ENCODE measurements at places on chromosomes 4 and X.

DNA sequence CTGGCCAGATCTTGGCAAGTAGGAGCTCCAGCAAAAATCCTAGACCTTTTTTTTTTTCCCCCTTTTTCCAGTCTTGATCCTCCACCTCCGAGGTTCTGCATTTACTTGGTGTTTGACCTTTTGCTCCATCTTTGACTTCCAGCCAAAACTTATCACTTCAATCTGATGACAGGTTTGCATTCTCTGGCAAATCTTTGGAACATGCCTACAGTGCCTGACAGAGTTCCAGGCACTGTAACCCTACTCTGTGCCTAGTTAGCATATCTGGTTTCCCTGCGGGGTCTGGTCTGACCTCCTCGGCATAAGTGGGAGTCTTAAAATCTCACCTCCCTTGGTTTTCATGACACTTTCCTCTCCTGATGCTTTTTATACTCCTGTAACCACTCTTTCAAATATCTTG, 39.4 kb upstream of the NR3C2 start:
- no peak for DNase-seq

DNA sequence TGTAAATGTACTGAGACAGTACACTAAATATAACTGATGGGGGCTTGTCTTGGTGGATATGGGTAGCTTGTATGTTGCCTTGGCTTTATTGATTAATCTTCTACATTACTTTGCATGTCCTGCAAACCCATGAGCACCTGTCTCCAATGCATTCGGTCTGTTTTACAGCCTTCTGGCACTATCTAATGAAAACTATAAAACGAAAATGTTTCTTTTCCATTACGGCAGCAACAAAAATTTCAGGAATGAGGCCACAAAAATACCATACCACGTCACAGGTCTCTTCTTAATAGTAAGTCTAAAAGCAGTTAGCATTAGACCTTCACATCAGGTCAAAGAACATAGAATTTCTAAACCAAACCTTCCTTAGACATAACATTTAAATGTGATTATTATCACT, 49.8 kb downstream of the EDNRA start:
- no peak for DNase-seq

GRCh38 chr4:90958256-90958895, 831.2 kb downstream of the CCSER1 start:
- no peak for DNase-seq

DNA sequence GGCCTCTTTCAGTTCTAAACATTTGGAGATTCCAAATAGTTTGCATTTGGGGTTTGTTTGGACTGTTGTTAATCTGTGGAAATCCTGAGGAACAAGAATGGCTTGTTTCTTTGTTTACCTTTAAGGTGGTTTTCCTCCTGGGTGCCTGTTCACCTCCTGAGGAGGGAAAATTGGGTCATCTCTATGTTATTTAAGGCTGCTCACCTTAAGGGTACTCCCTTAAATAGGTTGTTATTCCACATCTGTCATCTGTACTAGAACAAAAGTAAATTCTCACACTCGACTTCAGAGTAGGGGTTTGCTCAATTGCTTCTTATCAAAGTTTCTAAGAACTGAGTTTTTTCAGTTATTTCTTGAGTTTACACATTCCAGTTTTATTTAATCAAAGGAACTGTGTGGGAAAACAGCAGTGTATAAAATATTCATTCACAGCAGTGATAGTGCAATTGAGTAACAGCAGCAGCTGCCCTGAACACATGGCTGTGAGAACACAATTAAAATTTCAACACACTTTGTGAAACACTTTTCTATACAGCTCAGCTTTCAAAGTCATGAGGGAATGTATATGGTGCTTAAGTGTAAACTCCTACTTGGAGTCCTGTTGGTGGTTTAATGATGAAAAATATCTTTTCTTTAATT, 238.5 kb upstream of the PGRMC2 start:
- DNase-seq: no peak

- DNase-seq: peak; percentile 4
These were observed 26.8 kb upstream of the GRXCR1 start for GRCh38 chr4:42865572-42866189.

- no peak for DNase-seq
These were observed 34.2 kb upstream of the SULT1E1 start for GRCh38 chr4:69894186-69894585.

DNA sequence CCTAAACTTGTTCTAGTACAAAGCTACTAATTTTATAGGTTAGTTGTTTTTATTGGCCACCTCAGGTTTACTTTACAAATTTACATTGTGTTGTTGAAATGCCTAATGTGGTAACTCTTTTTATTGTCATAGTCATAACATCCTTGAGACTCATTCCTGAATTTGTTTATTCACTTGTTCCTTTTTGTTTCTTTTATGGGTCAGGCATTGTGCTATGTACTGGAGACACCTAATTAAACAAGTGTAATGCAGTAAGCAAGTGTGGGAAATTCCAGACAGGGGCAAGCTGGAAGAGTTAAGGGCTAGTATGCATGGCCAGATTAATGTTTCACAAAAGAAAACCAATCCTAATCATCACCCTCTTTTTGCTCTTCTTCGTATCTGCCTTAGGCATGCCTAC, 30.5 kb upstream of the TTC29 start:
- DNase-seq: no peak

GRCh38 chrX:80285131-80285773, 135.0 kb upstream of the TENT5D start:
- DNase-seq: no peak

- DNase-seq: no peak
These were observed at the start of gene FAM184B for GRCh38 chr4:17781300-17782287. Gene FAM184B, minus strand, starts transcription at chr4:17781621. Its CDS starts 322 bp downstream, at chr4:17781299.

GRCh38 chr4:101238706-101239105, 108.6 kb downstream of the PPP3CA start:
- no peak for DNase-seq

- DNase-seq: no peak
These were observed 82.0 kb upstream of the CPEB2 start for GRCh38 chr4:14920237-14920636.

DNA sequence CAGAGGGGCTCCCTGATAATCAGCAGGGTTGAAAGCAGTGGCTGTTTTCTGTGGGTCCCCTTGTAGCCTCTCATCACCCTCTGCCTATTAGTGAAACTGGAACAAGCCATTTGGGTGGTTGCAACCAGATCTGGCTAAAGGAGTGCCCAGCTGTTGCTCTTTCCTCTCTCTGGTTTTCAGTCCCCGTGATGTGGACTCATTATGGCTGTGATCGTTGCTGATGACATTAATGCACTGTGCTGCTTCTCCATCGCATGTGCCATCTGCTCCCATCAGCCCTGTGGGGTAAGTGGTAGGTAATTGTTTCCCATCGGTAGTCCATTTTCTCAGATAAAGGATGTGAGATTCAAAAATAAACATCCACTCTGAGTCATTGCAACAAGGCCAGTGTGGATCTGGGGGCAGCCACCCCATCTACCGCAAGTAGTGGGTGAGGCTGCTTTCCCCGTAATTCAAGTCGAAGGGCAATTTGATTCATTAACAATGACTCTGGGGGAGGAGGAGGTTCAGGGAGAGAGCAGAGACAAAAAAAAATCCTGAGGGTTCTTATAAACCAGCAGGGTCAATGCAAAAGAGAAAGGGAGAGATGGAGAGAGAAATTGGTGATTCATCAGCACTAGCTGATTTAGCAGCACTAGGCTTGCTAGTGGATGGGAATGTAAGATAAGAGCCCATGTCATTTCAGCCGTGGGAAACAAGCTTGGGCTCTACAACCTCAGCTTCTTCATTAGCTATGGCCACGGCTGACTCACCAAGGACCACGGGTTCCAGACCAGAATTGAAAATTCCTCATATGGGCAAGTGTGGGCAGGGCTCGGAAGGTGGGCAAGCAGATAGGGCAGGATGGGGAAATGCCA, 357.8 kb downstream of the MID1IP1 start:
- DNase-seq: no peak

DNA sequence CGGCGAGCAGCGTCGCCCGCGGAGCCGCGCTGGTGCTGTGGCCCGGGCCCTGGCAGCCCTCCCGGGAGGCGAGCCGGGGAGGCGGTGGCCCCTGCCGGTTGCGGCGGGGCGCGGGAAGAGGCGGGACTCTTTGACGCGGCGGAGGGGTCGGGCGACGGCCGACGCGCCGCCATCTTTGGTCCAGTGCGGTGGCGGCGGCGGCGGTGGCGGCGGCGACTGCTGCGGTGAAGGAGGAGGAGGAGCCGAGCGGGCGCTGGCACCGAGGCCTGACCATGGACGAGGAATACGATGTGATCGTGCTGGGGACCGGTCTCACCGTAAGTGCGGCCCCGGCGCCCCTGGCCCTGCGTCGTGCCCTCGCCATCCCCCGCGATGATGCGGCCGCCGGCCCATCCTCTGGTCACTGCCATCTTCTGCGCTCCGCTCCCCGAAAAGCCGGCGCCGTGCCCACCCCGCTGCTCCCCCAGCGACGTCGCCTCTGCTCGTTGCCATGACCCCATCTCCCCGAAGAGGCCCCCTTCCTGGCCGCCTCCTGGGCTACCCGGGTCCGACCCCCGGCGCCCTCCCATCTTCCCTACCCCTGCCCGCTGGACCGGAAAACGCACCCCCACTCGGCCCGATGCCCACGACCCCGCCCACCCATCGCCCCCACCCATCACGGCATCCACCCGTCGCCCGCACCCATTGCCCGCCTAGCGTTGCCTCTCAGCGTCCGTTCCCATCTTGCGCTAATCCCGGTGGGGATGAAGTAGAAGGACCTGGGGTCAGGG, at the start of gene GDI1:
Gene GDI1 (plus strand): TSS at position 172 of the 770 bp plus-strand sequence. CDS start 101 bp downstream, at position 273.
- DNase-seq: peak; percentile 27

- DNase-seq: no peak
These were observed 26.1 kb downstream of the GK start for GRCh38 chrX:30679369-30679768.

DNA sequence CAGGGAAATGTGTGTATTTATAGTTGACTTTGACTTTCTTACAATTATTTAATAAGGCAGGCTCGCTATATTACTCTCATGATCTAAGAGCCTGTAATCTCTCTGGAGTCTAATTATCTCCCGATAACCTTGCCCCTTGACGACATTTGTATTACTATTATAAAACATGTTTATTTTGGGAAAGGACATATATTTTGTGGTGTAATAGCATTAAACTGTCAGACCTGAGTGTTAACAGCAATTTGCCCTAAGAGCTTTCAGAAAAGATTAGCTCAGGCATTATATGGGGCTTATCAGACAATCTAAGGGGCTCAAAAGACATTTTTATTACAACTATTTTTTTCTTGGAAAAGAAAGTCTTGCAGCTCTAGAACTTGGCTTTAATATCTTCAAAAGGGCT, 427.9 kb upstream of the SLIT2 start:
- DNase-seq: no peak

GRCh38 chr4:48976041-48976440, 10.0 kb upstream of the CWH43 start:
- no peak for DNase-seq

DNA sequence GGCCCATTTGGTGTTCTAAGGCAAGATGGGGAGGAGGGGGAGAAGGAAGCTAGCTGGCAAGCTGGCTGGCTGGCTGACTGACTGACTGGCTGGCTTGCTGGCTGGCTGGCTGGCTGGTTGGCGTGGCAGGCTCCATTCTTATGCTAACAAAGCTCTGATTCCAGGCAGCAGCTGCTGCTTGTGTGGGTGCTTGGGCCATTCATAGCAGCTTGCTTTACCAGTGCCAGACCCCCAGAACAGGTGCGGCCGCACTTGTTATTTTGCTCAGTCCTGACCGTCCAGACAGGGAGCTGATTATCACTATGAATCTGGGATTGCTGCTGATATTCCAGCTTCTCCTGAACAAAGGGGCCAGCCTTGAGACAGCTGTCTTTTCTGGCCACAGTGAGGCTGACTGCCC, 131.2 kb upstream of the PAK3 start:
- DNase-seq: no peak

- no peak for DNase-seq
These were observed 22.9 kb downstream of the ABLIM2 start for GRCh38 chr4:8135666-8136065.

DNA sequence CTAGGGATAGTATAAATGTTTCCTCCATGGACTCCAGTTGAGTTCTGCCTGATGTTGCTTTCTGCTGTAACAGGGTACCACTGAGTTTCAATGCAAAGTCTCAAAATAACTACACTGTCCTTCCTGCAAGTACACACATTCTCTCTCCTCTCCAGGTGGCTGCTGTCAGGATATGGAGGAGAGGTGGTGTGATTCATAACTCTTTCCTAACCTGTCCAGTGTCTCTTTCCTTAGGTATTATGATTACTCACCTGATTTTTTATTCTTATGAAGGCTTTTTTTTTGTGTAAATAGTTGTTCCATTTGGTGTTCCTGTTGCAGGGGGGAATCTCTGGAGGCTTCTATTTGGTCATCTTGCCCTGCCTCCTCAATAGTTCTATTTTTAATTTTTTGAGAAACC, 39.8 kb upstream of the POF1B start:
- no peak for DNase-seq

Measured in stimulated activated CD8-positive, alpha-beta memory T cell treated with anti-CD3 and anti-CD28 coated beads, Interleukin-2, amount 100 ng/mL, for 48 hours (primary cell).